Activated gamma-delta T cell treated with anti-CD3 and anti-CD28 coated beads, Interleukin-2, amount 50 U/mL, for 16 hours (primary cell): ENCODE measurements at places on chromosomes 5 and 9.

DNA sequence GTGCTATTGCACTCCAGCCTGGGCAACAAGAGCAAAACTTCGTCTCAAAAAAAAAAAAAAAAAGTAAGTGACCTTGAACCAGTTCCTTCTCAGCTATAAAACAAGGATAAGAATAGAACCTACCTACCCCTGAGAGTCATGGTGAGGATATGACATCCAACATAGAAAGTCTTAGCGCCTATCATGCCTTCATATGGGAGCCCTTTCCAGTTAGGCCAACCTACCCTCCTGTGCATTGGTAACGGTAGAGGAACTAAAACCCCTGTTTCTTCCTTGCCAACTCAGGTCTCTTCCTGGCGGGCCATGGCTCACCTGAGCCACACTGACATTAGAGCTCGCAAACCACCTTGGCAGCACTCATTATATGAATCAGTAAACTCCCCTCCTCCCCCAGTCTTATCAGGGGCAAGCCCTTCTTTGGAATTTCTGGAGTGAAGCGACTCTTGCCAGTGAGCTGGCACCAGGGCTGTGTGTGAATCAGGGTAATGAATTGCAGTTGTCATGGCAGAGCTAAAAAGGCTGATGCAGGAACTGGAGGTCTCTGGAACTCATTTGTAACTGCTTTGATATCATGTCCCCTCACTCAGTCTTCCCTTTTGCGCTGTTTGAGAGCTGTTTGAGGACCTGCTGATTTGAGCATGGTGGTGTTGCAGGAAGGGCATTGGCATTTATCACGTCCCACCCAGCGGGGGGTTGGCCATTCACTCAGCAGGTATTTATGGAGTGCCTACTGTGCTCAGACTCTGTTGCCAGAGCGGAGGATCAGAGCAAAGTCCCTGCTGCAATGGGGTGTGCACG, 10.3 kb downstream of the WWC1 start:
- DNase-seq, result no peak

GRCh38 chr5:84862132-84862531, 477.5 kb upstream of the EDIL3 start:
- no peak for DNase-seq

DNA sequence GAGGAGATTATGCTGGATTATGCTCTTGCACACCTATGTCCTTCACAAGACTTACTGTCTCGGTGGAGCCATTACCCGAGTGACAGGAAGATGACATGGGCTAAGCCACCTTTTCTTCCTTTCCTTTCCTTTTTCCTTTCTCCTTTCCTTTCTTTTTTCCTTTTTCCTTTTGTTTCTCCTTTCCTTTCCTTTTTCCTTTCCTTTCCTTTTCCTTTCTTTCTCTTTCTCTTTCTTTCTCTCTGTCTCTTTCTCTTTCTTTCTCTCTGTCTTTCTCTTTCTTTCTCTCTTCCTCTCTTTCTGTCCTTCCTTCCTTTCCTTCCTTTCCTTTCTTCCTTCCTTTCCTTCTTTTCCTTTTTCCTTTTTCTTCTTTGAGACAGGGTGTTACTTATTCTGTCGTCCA, 202.5 kb downstream of the ARHGEF28 start:
- DNase-seq, result no peak

DNA sequence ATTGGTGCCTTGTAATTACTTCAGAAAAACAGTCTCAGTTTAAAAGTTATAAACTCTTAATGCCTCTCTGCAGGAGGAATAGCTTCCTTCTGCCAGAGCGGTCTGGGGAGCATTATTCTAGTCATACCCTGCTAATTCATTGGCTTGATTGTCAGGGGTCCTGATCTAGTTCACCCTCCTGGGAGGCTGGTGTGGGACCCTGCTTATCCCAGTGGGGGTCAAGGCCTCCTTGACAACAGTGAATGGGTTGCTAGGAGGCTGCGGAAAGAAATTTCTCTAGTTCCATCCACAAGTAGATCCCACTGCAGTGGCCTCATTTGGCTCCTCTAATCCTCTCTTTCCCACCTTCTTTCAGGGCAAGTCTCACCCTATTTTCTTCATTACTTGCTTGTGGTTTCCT, 105.7 kb downstream of the TMC1 start:
- no peak for DNase-seq

- DNase-seq, result no peak
Measured at GRCh38 chr5:88685591-88686541, 197.1 kb downstream of the MEF2C start.

DNA sequence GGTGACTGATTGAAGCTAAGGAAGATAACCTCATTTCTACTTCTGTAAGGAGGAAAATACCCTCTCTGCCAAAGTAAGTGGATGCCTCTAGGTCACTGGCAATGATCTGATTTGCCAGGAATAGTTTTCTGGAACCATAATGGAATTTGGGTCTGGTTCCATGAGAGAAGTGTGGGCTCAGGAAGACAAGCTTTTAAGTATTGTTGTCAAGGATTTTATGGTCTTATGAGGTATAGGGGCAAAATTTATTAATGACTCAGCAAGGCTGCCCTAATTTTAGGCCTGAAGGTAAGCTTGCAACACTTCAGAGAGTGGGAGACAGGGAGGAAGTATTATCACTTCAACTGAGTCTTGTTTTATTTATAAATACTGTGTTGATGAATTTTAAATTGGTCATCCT, 322.6 kb upstream of the ACTBL2 start:
- no peak for DNase-seq

DNA sequence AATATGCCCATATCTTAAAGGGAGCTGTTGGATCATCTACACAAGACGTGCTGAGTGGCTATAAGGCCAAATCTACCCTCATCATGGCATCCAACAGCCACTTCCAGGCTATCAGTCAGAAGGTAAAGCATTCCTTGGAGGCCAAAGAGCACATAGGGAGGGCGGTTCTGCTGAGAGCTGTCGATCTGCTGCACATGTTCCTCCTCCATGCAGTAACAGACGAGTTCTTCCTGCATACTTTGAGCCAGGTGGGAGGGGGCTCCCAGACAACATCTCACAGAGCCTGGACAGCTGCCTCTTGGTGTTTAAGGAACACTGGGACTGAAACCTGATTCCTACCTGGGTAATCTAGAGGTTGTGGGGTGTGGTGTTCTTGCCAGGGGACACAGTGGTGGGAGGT, 93.3 kb upstream of the RAI14 start:
- DNase-seq, result no peak

GRCh38 chr9:136082496-136083361, 12.4 kb downstream of the NACC2 start:
- DNase-seq, result no peak

DNA sequence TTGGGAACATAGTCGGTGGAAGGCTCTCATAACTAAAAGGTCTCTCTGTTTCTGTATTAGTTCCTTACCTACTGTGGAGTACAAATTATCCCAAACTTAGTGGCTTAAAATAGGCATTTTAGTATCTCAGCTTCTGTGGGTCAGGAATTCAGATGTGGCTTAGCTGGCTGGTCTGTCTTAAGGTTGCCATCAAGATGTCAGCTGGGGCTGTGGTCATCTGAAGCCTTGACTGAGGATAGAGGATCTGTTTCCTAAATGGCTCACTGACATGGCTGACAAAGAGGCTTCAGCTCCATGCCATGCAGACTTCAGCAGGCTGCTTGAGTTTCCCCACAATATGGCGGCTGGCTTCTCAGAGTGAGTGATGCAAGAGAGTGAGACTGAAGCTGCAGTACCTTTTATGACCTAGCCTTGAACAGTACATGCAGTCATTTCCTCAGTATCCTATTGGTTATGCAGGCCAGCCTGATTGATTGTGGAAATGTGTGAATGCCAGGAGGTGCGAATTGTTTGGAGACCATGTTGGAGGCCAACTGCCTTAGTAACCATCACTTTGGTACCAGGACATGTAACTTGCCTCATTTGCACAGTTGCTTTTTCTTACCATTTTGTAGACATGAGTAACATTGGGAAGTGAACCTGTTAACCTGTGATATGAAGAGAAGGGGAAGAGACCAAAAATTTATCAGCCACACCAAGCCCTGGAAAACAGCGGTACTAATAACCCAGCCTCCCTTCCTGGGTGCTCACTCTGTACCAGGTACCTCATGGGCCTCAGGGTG, 152.8 kb upstream of the IER5L start:
- no peak for DNase-seq

DNA sequence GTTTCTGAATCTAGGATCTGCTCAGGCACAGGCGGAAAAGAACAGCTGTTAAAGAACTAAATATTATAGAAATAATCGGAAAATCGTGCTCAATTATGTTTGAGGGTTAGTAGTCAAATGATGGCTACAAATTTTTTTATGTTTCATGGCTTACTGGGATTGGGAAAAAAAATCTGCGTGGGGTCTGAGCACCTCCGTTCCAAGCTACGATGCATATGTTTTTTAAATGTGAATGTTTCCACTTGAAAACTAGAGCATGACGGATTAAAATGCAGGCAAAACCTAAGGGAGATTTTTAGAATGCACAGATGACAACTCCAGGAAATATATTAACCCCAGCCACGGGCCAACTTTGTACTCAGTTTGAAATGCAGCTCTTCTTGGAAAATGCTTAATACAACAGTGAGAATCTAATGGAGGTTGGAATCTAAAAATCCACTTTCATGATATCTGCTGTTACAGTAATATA, 5.3 kb downstream of the OTP start:
- no peak for DNase-seq

- DNase-seq, result no peak
Measured at GRCh38 chr9:1102642-1102970, 52.4 kb downstream of the DMRT2 start.
